AG04450 (cell line): ENCODE measurements at places on chromosomes 5 and 9.

GRCh38 chr5:118653183-118653582 is 335.2 kb downstream of the DTWD2 start:
- no peak for DNase-seq

GRCh38 chr5:79202076-79202475 is 33.9 kb upstream of the JMY start:
- DNase-seq = no peak

GRCh38 chr9:16823906-16824305 is 46.6 kb downstream of the BNC2 start:
- no peak for DNase-seq

GRCh38 chr9:100131216-100131615 is 32.2 kb downstream of the INVS start:
- no peak for DNase-seq

GRCh38 chr9:33233626-33234342 is 6.2 kb upstream of the SPINK4 start:
- DNase-seq = peak; percentile 91

DNA sequence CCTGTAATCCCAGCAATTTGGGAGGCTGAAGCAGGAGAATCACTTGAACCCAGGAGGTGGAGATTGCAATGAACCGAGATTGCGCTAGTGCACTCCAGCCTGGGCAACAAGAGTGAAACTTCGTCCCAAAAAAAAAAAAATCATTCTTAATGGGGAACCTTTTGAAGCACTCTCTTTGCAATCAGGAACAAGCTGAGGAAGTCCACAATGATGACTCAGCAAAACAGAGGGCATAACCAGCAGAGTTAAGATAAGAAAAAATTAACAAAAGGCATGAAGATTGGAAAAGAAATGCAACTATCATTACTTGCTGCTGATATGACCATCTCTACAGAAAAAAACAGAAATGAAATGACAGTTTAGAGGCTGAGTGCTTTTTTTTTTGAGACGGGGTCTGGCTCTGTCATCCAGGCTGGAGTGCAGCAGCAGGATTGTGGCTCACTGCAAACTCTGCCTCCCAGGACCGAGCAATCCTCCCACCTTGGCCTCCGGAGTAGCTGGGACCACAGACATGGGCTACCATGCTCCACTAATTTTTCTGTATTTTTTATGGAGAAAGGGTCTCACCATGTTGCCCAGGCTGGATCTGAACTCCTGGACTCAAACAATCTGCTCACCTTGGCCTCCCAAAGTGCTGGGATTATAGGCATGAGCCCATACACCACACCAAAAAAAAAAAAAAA is 88.0 kb downstream of the FNBP1 start:
- DNase-seq = no peak

GRCh38 chr9:136759436-136760325 is 1.6 kb upstream of the LCN8 start:
- no peak for DNase-seq

DNA sequence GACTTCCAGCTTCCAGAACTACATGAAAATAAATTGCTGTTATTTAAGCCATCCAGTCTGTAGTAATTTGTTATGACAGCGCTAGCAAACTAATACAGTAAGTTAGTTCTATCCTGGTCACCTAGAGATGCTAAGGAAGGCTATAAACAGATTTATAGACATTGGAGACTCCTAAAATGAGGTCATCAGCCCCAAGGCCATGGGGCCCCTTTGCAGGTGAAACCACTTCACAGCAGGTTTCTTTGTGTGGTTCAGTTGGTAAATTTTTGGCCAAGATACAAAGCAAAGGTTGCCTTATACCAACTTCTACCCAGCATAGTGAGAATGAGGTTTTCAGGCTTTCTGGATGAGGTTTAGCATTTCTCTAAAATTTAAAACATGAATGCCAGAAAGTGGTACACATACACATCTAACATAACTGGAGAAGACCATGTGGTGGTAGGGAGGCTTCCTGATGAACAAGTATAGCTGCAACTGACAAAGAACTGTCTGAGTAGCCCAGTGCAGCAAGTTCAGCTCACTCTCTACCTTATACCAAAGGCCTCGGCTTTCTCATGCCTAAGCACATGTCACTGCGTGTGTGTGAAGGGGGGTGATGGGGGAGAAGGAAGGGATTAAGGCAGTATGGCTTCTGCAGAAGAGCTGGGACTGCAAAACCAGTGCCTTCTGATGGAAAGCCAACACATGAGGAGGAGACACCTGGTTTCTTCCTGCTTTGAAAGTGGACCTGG is 264.6 kb upstream of the TAS2R1 start:
- no peak for DNase-seq

DNA sequence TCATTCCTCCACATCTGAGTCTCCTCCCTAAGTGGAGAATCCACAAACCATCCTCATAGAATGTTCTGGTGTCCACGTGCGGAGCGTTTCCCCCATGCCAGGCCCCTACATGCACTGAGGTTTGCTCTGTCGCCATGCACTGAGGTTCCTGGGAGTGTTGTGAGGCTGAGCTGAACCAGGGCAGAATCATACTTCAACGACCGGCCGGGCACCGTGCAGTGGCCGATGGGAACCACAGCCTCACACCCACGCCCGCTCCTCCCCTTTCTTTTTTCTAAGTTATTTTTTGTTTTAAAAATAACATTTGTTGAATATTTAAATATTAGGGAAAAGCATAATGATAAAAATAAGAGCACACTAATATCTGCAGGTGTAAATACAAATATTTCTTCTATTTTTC is 260.4 kb upstream of the IRX4 start:
- no peak for DNase-seq

- DNase-seq = no peak
Measured at GRCh38 chr5:174352681-174353080, 307.2 kb downstream of the NSG2 start.

- no peak for DNase-seq
Measured at GRCh38 chr5:139877129-139877597, 81.6 kb downstream of the PSD2 start.

DNA sequence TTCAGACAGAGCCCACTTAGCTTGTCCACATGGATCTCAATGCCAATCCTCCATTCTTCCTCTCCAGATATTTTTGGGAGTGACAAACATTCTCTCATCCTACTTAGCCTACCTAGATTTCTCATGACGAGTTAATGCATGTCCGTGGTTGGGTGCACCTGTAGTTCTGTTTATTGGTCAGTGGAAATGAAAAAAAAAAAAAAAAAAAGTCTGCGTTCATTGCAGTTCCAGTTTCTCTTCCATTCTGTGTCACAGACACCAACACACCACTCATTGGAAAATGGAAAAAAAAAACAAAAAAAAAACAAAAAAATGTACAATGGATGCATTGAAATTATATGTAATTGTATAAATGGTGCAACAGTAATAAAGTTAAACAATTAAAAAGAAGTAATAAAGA is 59.0 kb downstream of the BASP1 start:
- DNase-seq = no peak

- DNase-seq = no peak
Measured at GRCh38 chr9:81596679-81597418, 92.5 kb downstream of the TLE1 start.

GRCh38 chr5:20648981-20649380 is 661.0 kb upstream of the CDH18 start:
- DNase-seq = no peak

GRCh38 chr9:92332577-92333281 is 7.0 kb downstream of the CENPP start:
- DNase-seq = no peak

DNA sequence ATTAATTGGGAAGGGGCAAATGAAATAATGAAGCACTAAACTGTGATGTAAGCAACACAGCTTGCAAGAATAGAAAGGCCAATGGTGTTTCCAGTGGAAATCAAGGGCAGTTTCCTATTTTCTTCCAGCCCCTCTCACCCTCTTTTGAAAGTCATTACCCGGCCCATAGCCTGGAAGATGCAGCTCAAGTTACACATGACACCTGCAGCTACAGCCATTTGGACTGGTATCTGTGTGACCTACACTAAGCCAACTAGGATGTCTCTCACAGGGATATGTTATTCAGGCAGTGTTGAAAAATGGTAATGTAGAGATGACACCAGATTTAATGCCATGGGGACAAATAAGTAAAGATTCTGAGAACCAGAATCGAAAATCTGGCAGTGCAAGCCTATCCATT is 439.4 kb upstream of the ZNF462 start:
- no peak for DNase-seq

GRCh38 chr9:69944816-69945215 is 98.8 kb upstream of the MAMDC2 start:
- DNase-seq = no peak

- DNase-seq = no peak
Measured at GRCh38 chr5:103132684-103133083, 12.6 kb downstream of the PPIP5K2 start.

GRCh38 chr5:94810877-94811276 is 192.4 kb downstream of the SLF1 start:
- no peak for DNase-seq

GRCh38 chr5:135008981-135009735 is 24.9 kb downstream of the PITX1 start:
- DNase-seq = no peak

GRCh38 chr9:132214027-132214622 is 52.3 kb downstream of the NTNG2 start:
- DNase-seq = peak; percentile 75

GRCh38 chr9:92030367-92030766 is 80.3 kb upstream of the ROR2 start:
- DNase-seq = no peak

- no peak for DNase-seq
Measured at GRCh38 chr5:172491481-172491880, 37.2 kb upstream of the SH3PXD2B start.

GRCh38 chr9:70290626-70291025 is 31.8 kb downstream of the SMC5 start:
- no peak for DNase-seq

GRCh38 chr5:157108976-157109375 is at the start of gene HAVCR2:
Gene HAVCR2 (minus strand): TSS chr5:157109044. CDS start chr5:157108983, 61 bp downstream.
- DNase-seq = no peak

DNA sequence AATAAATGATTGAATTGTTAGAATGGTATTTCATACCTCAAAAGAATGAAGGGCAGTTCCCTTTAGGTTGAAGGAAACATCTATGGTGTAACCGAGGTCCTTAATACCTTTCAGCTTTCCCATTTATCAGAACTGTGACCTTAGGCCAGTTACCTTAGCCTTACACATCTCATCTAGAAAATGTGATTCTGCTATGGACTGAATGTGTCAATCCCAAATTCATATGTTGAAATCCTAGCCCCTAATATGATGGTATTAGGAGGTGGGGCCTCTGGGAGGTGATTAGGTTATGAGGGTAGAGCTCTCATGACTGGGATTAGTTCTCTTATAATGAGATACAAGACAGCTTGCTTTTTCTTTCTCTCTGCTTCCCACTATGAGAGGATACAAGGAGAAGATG is 441.9 kb downstream of the PLK2 start:
- DNase-seq = no peak

- DNase-seq = no peak
Measured at GRCh38 chr5:178590141-178590923, at the start of gene COL23A1. Gene COL23A1 (minus strand): TSS chr5:178590393.

GRCh38 chr5:142644127-142644526 is 41.8 kb downstream of the FGF1 start:
- DNase-seq = no peak

GRCh38 chr9:20987521-20987920 is 43.9 kb downstream of the HACD4 start:
- no peak for DNase-seq

DNA sequence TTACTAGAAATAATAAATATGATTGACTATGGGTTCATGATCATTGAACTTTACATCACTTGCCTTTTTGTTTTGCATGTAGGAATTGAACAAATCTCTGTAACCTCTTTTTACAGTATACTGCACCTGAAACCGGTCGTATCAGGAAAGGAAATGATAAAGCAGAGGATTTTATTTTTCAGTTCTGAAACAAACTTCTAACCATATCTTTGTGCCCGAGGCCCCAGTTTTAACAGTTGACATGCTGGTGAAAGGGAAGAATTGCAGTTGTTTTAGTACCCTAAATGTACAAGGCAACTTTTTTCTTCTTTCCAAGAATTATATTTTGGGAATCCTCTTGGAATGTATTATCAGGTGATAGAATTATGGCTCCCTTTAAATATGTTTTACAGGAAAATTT is 27.8 kb downstream of the TMEM38B start:
- DNase-seq = no peak

DNA sequence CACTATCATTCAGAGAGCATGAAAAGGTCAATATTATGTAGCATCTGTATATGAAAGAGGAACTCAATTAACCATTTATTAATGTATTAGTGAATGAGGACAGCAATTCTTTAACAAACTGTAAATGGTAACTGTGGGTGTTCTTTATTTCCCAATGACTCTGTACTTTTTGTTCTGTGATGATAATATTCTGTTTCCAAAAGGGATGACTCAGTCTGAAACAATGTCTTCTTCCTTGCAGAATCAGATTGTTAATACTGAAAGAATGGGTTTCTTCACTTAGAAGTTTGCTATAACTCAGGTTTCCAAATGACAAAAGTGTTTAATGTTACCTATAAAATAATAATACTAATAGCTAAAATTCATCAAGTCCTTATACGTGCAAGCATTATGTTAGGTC is 1518.7 kb upstream of the WWC1 start:
- no peak for DNase-seq

DNA sequence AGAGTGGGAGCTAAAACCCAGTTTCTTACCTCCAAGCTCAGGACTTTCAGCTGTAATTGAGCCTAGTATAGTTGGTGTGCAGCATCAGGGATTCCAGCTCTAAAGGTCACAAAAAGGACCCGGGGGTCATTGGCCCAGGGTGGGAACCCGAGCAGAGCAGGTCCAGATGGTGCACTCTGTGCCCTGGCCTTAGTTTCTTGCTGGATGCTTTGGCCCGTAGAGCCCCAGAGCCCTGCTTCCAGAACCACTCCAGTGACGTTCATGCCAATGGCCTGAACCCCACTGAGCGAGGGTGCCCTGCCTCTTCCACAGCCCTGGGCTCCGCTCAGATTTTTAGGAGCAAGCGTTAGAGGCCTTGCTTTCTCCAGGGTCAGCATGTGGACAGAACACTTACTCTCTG is 8.2 kb downstream of the SLC22A5 start:
- DNase-seq = no peak

- DNase-seq = no peak
Measured at GRCh38 chr5:142976861-142977260, 206.7 kb downstream of the ARHGAP26 start.

GRCh38 chr5:169354263-169354662 is 53.3 kb upstream of the SLIT3 start:
- no peak for DNase-seq

DNA sequence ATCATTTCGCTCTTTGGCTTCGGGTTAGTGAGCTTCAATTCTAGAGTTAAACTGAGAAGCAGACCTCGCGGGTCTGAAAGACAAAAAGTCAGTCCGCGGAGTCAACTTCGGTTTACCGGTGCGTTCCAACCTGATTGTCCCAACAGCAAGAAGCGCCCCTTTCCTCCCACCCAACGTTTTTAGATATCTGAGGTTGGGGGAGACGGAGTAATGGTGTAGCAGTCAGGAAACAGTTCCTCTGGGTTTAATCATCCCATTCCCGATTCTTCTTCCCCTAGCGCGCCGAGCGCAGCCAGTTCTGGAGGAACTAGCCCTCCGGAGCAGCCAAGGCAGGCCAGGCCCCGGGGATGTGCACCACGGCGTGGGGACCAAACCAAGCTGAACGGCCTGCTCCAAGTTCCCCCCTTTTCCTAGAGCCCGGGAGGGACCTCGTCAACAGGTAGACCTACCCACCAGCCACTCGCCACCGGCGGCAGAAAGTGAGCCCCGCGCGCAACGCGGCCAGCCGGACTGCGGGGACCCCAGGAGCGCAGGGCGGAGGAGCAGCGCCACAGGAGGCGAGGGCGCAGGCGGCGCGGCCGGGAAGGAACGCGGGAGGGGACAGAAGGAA is 622 bp upstream of the ISL1 start:
- no peak for DNase-seq
